ENCODE measurements at places on chromosomes 2 and 18. TPM values are rescaled to one million over a fixed set of nuclear protein-coding genes. Genes with fewer than 3 reads are reported as not detected.

PPP1R1C gene
- total RNA-seq, result not detected

NT5DC4 gene
- total RNA-seq, result not detected

DOK6 gene
- total RNA-seq, result not detected

POTEC gene
- total RNA-seq, result not detected

VWA3B gene
- not detected for total RNA-seq

PIKFYVE gene
- 36.6 TPM for total RNA-seq

FMNL2 gene
- 1.0 TPM for total RNA-seq

NEU2 gene
- not detected for total RNA-seq

TLX2 gene
- total RNA-seq, result 3.3 TPM

ZBTB7C gene
- total RNA-seq, result 0.95 TPM

TSPYL6 gene
- total RNA-seq, result not detected

ZAP70 gene
- total RNA-seq, result 283 TPM

RAD51AP2 gene
- total RNA-seq, result not detected

CAPN14 gene
- total RNA-seq, result 0.35 TPM

SLC35G4 gene
- total RNA-seq, result not detected

EIPR1 gene
- 36.1 TPM for total RNA-seq

C18orf54 gene
- total RNA-seq, result 12.3 TPM

KIF1A gene
- 0.71 TPM for total RNA-seq

TMEM247 gene
- not detected for total RNA-seq

WNT6 gene
- total RNA-seq, result not detected

CASP8 gene
- total RNA-seq, result 102 TPM

RRM2 gene
- 546 TPM for total RNA-seq

CAVIN2 gene
- not detected for total RNA-seq

GREB1 gene
- total RNA-seq, result 0.33 TPM

STPG4 gene
- total RNA-seq, result not detected

IL1F10 gene
- total RNA-seq, result not detected

DQX1 gene
- 0.33 TPM for total RNA-seq

CUL3 gene
- total RNA-seq, result 66.9 TPM

TFCP2L1 gene
- total RNA-seq, result 0.28 TPM

OBSL1 gene
- total RNA-seq, result not detected

RUFY4 gene
- total RNA-seq, result 2.1 TPM

SH3BP4 gene
- 0.08 TPM for total RNA-seq

IL1RN gene
- total RNA-seq, result 3.3 TPM

DYNAP gene
- total RNA-seq, result not detected

All from activated CD4-positive, alpha-beta memory T cell treated with anti-CD3 and anti-CD28 coated beads, Interleukin-2, amount 10 ng/mL, durations not matched to agents 7 days and 5 days (primary cell).